ENCODE measurements at places on chromosomes 1 and 21. TPM values are rescaled to one million over a fixed set of nuclear protein-coding genes. Genes with fewer than 3 reads are reported as not detected.

DNA sequence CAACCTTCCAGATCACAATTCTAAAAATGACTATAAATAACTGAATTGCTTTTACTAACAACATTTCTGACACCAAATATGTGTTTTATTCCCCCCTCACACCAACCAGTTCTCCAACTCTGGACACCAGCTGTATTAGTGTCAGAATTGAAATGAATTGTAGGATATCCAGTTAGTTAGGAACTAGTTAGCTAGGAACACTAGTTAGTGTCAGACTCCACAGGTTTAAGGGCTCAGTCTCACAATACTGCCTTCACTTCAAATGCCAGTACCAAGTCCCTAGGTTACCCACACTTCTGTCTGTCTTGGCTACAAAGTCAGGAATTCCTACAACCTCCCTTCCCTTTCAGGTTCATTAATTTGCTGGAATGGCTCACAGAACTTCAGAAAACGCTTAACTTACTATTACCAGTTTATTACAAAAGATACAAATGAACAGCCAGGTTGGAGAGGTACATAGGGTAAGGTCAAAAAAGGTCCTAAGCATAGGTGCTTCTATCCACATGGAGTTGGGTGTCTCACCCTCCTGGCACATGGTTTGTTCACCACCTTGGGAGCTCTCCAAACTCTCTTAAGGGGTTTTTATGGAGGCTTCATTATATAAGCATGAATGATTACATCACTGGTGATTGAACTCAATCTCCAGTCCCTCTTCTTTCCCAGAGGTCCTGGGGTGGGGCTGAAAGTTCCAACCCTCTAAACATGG, 4.2 kb downstream of the STXBP3 start:
- no peaks in the 10 kb centered on the region for H3K36me3 ChIP-seq
- no peak for DNase-seq
- H3K4me3 ChIP-seq = no peak overlapping the region
- no peak overlapping the region for H3K27ac ChIP-seq

SPATA45 gene
- total RNA-seq = not detected

- DNase-seq = no peak
- no peaks in the 10 kb centered on the region for H3K27me3 ChIP-seq
- no peaks in the 10 kb centered on the region for H3K36me3 ChIP-seq
- H3K4me1 ChIP-seq = peaks cover 21% of the 10 kb centered on the region
- H3K27ac ChIP-seq = peak overlapping the region; percentile 5
- no peak overlapping the region for H3K4me3 ChIP-seq
Observed at GRCh38 chr1:1858382-1859086, 32.4 kb downstream of the GNB1 start.

RPTN gene
- not detected for total RNA-seq

DNA sequence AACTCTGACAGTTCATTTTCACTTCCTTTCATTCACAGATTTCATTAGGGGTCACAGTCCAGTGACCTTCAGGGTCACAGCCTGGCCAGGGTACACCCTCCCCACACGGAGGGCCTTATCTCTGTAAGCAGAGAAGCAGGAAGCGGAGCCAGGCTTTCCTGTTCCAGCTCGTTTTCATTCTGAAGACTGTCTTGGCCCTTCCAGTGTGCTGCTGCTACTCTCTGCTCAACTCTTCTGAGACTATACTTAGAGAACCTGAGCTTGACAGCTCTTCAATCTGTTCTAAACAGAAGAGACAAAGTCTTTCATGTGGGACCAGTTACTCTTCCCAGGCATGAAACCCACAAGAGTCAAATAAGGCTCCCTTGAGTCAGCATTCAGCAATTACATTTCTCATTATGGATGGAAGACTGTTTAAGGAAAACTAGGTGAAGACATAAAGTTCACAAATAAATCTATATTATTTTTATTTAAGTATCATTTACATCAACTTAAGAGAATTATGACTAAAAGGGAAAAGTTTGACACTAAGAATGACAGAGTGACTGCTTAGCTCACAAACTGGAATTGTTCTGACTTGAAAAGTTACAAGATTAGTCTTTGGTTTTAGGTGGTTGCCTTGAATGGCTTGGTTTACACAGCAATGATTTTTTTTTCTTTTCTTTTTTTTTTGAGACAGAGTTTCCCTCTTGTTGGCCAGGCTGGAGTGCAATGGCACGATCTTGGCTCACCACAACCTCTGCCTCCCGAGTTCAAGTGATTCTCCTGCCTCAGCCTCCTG, 4.8 kb upstream of the TDRD10 start:
- no peak overlapping the region for H3K4me3 ChIP-seq
- H3K4me1 ChIP-seq = no peaks in the 10 kb centered on the region
- no peak overlapping the region for H3K27ac ChIP-seq
- no peaks in the 10 kb centered on the region for H3K27me3 ChIP-seq

ITPKB gene
- total RNA-seq = 4.4 TPM

SV2A gene
- 0.15 TPM for total RNA-seq

DNA sequence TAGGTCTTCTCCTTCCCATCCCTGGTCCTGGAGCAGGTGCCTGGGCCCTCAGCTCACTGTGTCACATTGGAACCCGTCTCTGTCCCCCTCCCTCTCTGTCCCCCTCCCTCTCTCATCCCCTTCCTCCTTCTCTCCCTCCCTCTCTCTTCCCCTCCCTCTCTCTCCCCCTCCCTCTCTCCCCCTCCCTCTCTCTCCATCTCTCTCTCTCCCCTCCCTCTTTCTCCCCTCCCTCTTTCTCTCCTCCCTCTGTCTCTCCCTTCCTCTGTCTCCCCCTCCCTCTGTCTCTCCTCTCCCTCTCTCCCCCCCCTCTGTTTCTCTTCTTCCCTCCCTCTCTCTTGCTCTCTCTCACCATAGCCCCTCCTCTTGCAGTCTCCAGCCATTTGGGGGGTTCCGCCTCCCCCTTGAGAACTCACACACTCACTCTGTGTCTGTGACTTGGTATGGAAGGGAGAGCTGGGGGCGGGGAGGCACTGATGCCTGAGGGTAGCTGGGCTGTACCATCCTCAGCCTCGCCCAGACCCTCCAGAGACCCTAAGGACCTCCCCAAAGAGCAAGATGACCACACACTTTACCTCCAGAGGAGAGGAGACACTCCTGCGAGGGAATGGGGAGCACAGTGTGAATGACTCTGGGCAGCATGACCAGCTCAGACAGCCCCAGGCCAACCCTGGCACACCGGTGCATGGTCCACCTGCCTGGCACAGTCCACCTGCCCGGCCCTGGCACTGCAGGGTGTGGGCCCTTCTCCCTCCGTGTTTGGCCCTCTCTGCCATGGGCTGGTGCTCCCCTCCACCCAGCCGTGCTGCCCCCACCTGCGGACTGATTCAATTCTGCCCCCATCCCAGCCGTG, 102.8 kb upstream of the ARHGEF16 start:
- no peaks in the 10 kb centered on the region for H3K36me3 ChIP-seq
- DNase-seq = no peak
- no peaks in the 10 kb centered on the region for H3K4me1 ChIP-seq

GRCh38 chr1:54299037-54299436, 99.1 kb downstream of the MRPL37 start:
- H3K27me3 ChIP-seq = no peaks in the 10 kb centered on the region
- no peaks in the 10 kb centered on the region for H3K4me1 ChIP-seq
- no peak overlapping the region for H3K4me3 ChIP-seq
- no peak overlapping the region for H3K27ac ChIP-seq
- no peak for DNase-seq
- H3K36me3 ChIP-seq = no peaks in the 10 kb centered on the region

- no peaks in the 10 kb centered on the region for H3K36me3 ChIP-seq
- no peaks in the 10 kb centered on the region for H3K27me3 ChIP-seq
- H3K4me1 ChIP-seq = no peaks in the 10 kb centered on the region
- no peak for DNase-seq
- no peak overlapping the region for H3K4me3 ChIP-seq
- H3K27ac ChIP-seq = no peak overlapping the region
Observed at GRCh38 chr1:234737967-234738314, 128.0 kb upstream of the IRF2BP2 start.

DNA sequence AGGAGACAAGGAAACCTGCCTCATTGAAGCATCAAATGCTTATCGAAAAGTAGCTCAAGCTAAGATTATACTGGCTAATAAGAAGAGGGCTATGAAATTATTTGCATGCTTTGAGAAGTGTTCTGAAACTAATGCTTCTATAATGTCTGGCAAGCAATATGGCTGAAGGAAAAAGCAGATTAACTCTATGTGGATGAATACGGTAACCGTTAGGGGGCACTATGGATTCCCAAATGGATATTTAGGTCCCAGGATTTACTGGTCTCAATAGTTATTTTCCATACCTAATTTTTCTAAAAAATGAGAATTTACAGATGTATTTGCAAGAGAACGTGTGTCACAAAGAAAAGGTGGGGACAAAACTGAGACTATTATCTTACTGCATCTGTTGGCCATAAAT, 34.6 kb upstream of the RRP15 start:
- no peaks in the 10 kb centered on the region for H3K4me1 ChIP-seq
- DNase-seq = no peak
- H3K4me3 ChIP-seq = no peak overlapping the region
- no peak overlapping the region for H3K27ac ChIP-seq

DNA sequence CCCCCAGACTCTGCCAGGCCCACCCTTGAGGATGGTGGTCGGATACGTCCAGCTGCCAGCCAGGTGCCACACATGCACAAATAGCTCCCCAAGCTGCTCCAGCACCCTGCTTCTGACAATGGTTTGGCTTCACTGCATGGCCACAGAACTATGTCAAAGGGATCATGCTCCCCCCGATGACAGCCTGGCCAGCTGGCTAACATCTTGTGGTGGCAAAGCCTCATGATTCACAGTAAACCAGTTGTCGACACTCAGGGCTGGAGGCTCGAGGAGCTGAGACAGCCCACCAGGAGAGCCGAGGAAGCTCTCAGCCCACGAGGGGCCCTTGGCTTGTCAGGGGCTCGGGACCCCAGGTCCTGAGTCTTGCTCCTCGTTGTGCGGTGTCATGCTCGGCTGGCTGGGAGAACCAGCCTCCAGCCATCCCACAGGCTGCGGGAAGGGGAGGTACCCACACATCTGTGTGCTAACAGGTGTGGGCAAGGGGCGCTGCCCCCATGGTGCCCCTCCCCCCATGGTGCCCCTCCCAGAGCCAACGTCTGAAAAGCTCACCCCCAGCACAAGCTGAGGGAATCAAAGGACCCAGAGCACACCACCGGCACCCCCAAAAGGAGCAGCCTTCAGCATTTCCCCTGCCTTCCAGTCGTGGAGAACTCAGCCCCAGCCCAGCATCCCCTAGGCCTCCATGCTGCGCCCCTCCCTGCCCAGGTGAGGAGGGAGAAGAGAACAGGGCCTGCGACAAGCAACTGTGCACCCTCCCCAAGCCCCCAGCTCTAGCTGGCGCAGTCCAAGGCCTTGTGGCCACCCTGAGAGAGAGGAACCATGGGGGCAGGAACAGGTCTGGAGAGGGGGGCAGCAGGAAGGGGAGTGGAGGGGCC, 41.2 kb downstream of the KIF21B start:
- no peaks in the 10 kb centered on the region for H3K36me3 ChIP-seq
- no peak overlapping the region for H3K27ac ChIP-seq
- no peak overlapping the region for H3K4me3 ChIP-seq
- no peak for DNase-seq

DNA sequence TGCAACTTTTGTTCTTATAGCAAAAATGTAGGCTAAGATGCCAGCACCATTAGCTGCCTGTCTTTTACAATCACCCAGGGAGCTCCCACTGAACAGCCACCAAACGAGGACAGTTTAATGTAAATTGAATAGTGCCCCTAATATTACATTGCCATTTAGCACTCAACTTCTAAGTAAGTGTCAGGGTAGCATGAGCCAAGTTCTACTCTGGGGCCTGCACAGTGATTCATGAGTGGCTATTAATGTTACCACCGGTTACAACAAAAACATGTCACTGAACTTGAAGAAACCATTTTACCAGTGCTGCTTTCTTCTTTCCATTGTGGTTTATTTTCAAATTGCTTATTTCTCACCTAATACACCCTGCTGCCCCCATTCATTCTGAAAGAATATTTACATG, 295.6 kb upstream of the RRP15 start:
- H3K4me3 ChIP-seq = no peak overlapping the region
- H3K4me1 ChIP-seq = no peaks in the 10 kb centered on the region
- H3K27ac ChIP-seq = no peak overlapping the region
- no peaks in the 10 kb centered on the region for H3K27me3 ChIP-seq

C1orf210 gene
- total RNA-seq = 7.6 TPM

ZNHIT6 gene
- total RNA-seq = 18.4 TPM

GRCh38 chr1:9143250-9143649, 14.3 kb upstream of the GPR157 start:
- H3K27ac ChIP-seq = no peak overlapping the region
- H3K4me1 ChIP-seq = peaks cover 27% of the 10 kb centered on the region
- H3K27me3 ChIP-seq = no peaks in the 10 kb centered on the region
- no peaks in the 10 kb centered on the region for H3K36me3 ChIP-seq

DNA sequence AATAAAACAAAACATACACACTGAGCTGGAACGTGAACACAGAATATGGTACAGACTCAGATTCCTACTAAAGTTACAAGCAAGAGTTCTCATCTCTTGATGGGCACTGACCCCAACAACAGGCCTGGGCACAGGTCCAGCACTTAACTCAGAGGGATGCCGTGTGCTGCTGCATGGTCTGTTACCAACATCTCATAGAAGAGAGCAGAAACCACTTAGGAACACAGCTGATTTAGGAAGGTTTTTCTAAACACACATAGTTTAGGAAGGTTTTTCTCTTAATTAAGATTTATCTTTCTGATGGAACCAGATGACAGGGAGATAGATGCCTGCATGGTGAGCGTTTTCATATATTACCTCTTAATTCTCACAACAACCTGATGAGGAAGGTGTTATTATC, 1.5 kb downstream of the GCLM start:
- peak overlapping the region; percentile 71 for H3K4me3 ChIP-seq
- H3K27me3 ChIP-seq = no peaks in the 10 kb centered on the region
- DNase-seq = no peak
- H3K36me3 ChIP-seq = no peaks in the 10 kb centered on the region

GRCh38 chr21:36386031-36386642, 945 bp downstream of the CHAF1B start:
- peak overlapping the region; percentile 61 for H3K27ac ChIP-seq
- peak overlapping the region; percentile 83 for H3K4me3 ChIP-seq
- H3K27me3 ChIP-seq = no peaks in the 10 kb centered on the region
- peaks cover 20% of the 10 kb centered on the region for H3K4me1 ChIP-seq
- DNase-seq = no peak

- no peaks in the 10 kb centered on the region for H3K4me1 ChIP-seq
- no peaks in the 10 kb centered on the region for H3K36me3 ChIP-seq
- DNase-seq = no peak
- no peak overlapping the region for H3K4me3 ChIP-seq
Observed at GRCh38 chr1:198966519-198966918, 327.7 kb downstream of the PTPRC start.

SLC22A15 gene
- 3.1 TPM for total RNA-seq

DNA sequence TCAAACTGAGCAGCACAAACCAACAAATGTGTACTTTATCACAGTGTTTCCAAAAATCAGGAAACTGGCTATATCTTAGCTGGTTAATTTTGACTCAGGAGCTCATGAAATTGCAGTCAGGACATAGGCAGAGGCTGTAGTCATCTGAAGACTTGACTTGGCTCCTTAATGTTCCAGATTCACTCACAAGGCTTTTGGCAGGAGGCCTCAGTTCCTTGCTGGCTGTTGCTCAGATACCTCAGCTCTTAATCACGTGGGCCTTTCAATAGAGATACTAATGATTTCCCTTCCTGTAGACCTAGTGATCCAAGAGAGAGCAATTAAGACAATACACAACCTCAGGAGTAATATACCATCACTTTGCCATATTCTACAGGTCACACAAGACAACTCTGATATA, 537.7 kb downstream of the BRINP3 start:
- no peaks in the 10 kb centered on the region for H3K36me3 ChIP-seq
- H3K4me3 ChIP-seq = no peak overlapping the region
- H3K27ac ChIP-seq = no peak overlapping the region
- H3K4me1 ChIP-seq = no peaks in the 10 kb centered on the region
- no peak for DNase-seq

GRCh38 chr1:235910357-235911299, 43.9 kb upstream of the LYST start:
- no peaks in the 10 kb centered on the region for H3K36me3 ChIP-seq
- peak overlapping the region; percentile 24 for H3K4me3 ChIP-seq
- H3K4me1 ChIP-seq = peaks cover 60% of the 10 kb centered on the region
- no peaks in the 10 kb centered on the region for H3K27me3 ChIP-seq
- peak; percentile 93 for DNase-seq
